Activated T-cell treated with anti-CD3 and anti-CD28 coated beads, Interleukin-2, amount 50 U/mL, for 72 hours (primary cell): ENCODE measurements at places on chromosomes 16 and 17.

DNA sequence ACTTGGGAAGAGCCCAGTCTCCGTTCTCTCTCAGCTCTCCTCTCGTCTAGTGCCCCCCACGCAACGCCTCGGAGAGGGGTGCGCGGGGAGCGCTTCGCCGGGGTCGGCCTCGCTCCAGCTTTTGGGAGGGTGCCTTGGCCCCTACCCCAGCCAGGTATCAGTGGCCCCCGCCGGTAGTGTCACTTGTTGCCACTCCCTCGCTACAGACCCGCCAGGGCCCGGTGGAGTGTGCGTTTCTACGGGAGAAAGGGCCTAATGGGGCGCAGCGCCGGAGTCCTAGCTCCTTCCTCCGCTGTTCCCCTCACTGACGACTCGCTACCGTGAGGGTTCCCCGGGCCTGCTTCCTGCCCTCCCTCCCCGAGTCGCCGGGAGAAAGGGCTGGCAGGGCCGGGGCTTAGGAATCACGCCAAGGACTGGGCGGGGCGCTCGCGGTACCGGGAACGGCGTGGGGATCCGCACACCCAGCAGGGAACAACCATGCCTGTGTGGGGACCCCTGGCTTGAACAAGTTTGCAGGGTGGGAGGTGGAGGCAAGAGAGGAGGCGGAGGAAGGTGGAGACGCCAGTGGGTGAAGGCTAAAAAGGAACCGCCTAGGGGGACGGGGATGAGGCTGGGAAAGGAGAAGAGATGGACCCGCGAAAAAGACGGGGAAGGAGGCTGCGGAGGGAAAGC lies 997 bp upstream of the CDH11 start:
- no peak overlapping the region for H3K4me3 ChIP-seq
- DNase-seq = no peak
- H3K4me1 ChIP-seq = no peaks in the 10 kb centered on the region

- no peaks in the 10 kb centered on the region for H3K27me3 ChIP-seq
- no peak for DNase-seq
- no peak overlapping the region for H3K27ac ChIP-seq
- H3K36me3 ChIP-seq = no peaks in the 10 kb centered on the region
Observed at GRCh38 chr17:39243155-39243554, 17.4 kb upstream of the STAC2 start.

DNA sequence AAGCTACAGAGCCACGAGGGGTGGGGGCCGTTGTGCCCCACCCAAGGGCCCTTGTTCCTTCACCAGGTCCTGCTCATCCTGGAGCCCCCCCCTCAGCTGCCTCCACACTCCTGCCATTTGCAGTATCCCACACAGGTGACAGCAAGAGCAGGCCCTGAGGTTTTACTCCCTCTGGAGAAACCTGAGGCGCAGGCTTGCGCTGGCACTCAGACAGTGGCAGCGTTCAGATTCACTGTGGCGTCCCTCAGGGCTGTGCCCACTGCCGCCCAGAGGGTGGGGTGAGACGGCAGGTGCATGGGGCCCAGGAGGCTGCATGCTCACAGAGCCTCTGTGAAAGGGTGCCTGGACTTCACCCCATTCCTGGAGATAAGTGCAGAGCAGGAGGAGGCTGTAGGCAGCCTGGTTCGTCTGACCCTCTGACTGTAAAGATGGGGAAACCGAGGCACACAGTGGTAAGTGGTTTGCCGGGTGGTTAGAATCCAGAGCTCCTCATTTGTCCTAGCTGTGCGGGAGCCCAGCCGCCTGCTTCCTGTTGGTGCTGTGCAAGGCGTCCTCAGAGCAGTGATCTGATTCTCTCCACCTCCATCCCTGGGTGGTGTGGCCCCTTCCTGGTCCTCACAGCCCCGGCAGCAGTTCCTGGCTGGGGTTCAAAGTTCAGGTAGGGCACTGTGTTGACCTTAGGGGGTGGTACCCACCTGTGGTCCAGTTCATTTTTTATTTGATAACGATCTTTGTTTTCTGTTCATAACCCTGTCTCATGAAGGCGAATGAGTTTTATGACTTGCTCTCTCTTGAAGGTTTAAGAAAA lies 1.6 kb downstream of the SPIRE2 start:
- peaks cover 4% of the 10 kb centered on the region for H3K4me1 ChIP-seq
- no peak overlapping the region for H3K27ac ChIP-seq
- H3K4me3 ChIP-seq = peak overlapping the region; percentile 21
- H3K27me3 ChIP-seq = peaks cover 31% of the 10 kb centered on the region
- H3K36me3 ChIP-seq = no peaks in the 10 kb centered on the region

GRCh38 chr17:50176559-50177357 lies 11.0 kb downstream of the SGCA start:
- peaks cover 10% of the 10 kb centered on the region for H3K4me1 ChIP-seq
- no peaks in the 10 kb centered on the region for H3K27me3 ChIP-seq
- no peak overlapping the region for H3K27ac ChIP-seq
- no peak overlapping the region for H3K4me3 ChIP-seq
